ENCODE measurements at places on chromosomes 4 and X. TPM values are rescaled to one million over a fixed set of nuclear protein-coding genes. Genes with fewer than 3 reads are reported as not detected.

Gene DUSP9
- total RNA-seq = not detected

Gene TMPRSS11D
- not detected for total RNA-seq

Gene XK
- total RNA-seq = 11.9 TPM

Gene MSX1
- 5.5 TPM for total RNA-seq

Gene TIGD4
- total RNA-seq = 0.32 TPM

Gene SLITRK4
- 0.52 TPM for total RNA-seq

Gene ARX
- not detected for total RNA-seq

Gene KLHL5
- 187 TPM for total RNA-seq

Gene CXXC4
- total RNA-seq = 3.3 TPM

Gene KCNIP4
- total RNA-seq = 0.50 TPM

Gene GABRQ
- not detected for total RNA-seq

Gene MAGEA12
- not detected for total RNA-seq

Gene CEP135
- total RNA-seq = 5.0 TPM

Gene PAGE2B
- not detected for total RNA-seq

Gene CSAG2
- not detected for total RNA-seq

Gene TMPRSS11A
- 0.17 TPM for total RNA-seq

Gene PCGF3
- total RNA-seq = 34.7 TPM

Gene IL1RAPL2
- 1.3 TPM for total RNA-seq
